ENCODE measurements at places on chromosomes 11 and 22. TPM values are rescaled to one million over a fixed set of nuclear protein-coding genes. Genes with fewer than 3 reads are reported as not detected.

DNA sequence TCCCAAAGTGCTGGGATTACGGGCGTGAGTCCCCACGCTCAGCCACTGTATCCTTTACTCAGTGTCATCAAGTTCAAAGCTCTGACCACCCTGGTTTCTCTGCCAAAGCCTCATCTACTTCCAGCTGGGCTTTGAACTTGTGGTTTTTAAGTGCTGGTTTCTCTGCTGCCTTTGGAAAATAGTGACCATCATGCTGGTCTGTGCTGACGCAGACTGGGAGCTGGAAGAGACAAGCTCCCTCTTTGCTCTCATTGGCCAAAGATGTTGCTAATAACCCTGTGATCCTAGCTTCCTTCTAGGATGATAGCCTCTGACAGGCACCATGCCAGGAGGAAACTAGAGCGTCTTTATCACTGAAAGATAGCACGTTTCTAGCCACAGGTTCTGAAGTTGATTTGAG, 62.4 kb downstream of the ALX4 start:
- H3K27me3 ChIP-seq = no peaks in the 10 kb centered on the region
- DNase-seq = no peak
- peaks cover 40% of the 10 kb centered on the region for H3K36me3 ChIP-seq
- H3K4me1 ChIP-seq = peaks cover 53% of the 10 kb centered on the region
- H3K27ac ChIP-seq = no peak overlapping the region

Gene AQP11
- total RNA-seq = not detected

Gene CALCB
- not detected for total RNA-seq

Gene MS4A6A
- total RNA-seq = not detected

Gene TRPM5
- total RNA-seq = not detected

GRCh38 chr11:457111-457760, 7.2 kb downstream of the PTDSS2 start:
- H3K27me3 ChIP-seq = no peaks in the 10 kb centered on the region
- no peaks in the 10 kb centered on the region for H3K4me1 ChIP-seq
- no peak overlapping the region for H3K27ac ChIP-seq
- DNase-seq = no peak
- H3K4me3 ChIP-seq = no peak overlapping the region

Gene OR9G1
- total RNA-seq = not detected

DNA sequence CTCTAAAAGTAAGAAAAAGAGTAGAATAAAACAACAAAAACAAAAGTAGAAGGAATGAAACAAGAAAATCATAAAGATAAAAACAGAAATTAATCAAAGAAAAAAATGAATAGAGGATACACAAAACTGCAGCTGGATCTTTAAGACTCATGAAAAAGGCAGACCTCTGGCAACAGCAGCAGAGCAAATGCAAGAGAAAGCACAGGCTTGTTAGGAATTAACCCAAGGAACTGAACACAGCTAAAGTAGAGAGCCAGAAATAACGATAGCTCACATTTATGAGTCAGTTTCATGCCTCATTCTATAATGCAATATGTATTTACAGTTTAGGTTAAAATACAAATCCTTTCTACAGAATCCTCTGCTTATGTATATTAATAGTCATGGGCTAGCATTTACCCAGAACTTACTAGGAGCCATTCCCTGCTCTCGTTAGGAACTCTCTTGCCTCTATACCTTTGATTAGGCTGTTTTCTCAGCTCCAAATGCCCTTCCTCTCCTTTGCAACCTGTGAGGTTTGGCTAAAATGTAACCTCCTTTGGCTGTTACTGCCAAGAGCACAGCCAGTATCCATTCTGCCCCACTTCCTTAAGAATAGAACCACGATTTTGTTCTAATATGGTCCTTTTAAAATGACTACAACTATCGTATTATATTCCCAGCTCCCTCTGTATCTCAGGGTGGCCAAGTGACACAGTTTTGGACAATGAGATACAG, 38.3 kb upstream of the NFAM1 start:
- DNase-seq = no peak
- no peak overlapping the region for H3K27ac ChIP-seq
- no peaks in the 10 kb centered on the region for H3K36me3 ChIP-seq
- no peak overlapping the region for H3K4me3 ChIP-seq
- peaks cover 9% of the 10 kb centered on the region for H3K27me3 ChIP-seq

GRCh38 chr11:76424379-76424778, 20.4 kb upstream of the EMSY start:
- no peaks in the 10 kb centered on the region for H3K27me3 ChIP-seq
- H3K4me3 ChIP-seq = no peak overlapping the region
- no peaks in the 10 kb centered on the region for H3K36me3 ChIP-seq
- H3K4me1 ChIP-seq = no peaks in the 10 kb centered on the region

Gene ELF5
- not detected for total RNA-seq

Gene MRGPRE
- not detected for total RNA-seq

Gene SPI1
- total RNA-seq = not detected

DNA sequence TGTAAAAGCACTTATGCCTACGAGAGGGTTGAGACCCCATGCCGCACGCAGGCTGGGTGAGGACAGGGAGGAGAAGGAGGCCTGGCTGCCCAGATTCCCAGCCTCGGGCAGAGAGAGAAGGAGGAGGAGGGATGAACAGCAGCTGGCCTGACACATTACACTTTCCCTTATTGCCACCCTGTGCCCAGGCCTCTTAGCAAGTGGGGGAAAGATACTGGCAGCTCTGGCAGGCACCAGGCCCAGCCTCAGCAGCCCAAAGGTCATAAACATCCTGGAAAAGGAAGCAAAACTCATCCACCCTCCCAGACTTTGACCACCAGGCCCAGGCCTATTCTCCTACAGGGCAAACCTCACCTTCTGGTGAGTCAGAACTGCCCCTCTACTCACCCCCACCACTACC, 4.7 kb downstream of the PLAAT3 start:
- no peaks in the 10 kb centered on the region for H3K36me3 ChIP-seq
- H3K4me3 ChIP-seq = no peak overlapping the region
- H3K27me3 ChIP-seq = no peaks in the 10 kb centered on the region
- H3K27ac ChIP-seq = peak overlapping the region; percentile 90
- DNase-seq = peak; percentile 53

DNA sequence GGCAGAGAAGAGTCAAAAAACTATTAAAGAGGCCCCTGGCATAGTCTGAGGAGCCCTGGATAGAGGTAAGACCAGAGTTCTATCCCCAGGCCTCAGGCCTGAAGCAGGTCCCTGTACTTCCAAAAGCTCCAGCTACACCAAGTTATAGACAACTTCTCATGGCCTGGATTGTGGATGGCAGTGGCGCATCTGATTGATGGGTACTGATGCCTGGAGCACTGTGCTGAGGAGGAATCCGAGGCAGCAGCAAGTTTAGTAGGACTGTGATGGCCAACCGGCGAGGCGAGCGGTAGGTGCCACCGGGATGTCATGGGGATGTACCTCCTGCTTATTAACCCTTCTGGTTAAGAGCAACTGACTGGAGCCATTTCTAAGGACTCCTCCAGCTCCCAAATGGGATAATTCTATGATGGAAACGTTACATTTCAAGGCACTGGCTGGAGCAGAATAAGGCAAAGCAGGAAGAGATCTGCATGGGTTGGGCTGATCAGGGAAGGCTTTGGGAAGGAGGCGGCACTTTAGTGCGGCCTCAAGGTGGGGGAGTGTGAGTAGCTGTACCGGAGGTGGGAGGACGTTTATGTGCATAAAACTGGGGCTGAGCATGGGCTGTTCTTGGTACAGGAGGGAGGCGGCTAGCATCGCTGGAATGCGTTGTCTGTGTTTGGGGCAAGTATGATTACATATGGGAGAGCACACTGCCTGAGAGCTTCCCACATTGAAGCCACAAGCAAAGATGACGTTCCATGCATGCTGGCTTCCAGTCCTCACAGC, 24.2 kb upstream of the JAM3 start:
- DNase-seq = no peak
- H3K27me3 ChIP-seq = no peaks in the 10 kb centered on the region
- H3K4me1 ChIP-seq = peaks cover 16% of the 10 kb centered on the region
- no peak overlapping the region for H3K27ac ChIP-seq
- no peak overlapping the region for H3K4me3 ChIP-seq

GRCh38 chr22:21866833-21867527, 465 bp downstream of the MAPK1 start:
- H3K36me3 ChIP-seq = peaks cover 11% of the 10 kb centered on the region
- peak; percentile 76 for DNase-seq
- peak overlapping the region; percentile 97 for H3K4me3 ChIP-seq
- no peaks in the 10 kb centered on the region for H3K27me3 ChIP-seq
- peaks cover 18% of the 10 kb centered on the region for H3K4me1 ChIP-seq
- peak overlapping the region; percentile 33 for H3K27ac ChIP-seq

GRCh38 chr11:70220136-70220535, 17.0 kb downstream of the FADD start:
- no peaks in the 10 kb centered on the region for H3K36me3 ChIP-seq
- H3K4me3 ChIP-seq = no peak overlapping the region
- no peaks in the 10 kb centered on the region for H3K4me1 ChIP-seq
- H3K27me3 ChIP-seq = peaks cover 6% of the 10 kb centered on the region
- H3K27ac ChIP-seq = no peak overlapping the region

DNA sequence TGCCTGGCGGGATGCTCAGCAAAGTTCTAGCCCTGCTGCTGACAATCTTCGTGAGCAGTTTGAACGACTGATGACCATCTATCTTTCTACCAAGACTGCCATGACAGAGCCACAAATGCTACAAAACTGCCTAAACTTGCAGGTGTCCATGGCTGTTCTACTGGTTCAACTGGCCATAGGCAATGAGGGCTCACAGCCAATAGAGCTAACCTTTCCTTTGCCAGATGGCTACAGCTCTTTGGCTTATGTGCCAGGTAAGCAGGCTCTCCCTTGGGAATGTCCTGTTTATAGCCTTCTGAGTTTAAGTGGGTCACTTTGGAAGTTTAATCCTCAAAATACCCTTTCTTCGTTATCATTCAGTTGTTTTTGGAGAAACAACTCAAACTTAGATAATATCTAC, 20.1 kb downstream of the UBE4A start:
- DNase-seq = no peak
- H3K4me3 ChIP-seq = no peak overlapping the region
- no peaks in the 10 kb centered on the region for H3K4me1 ChIP-seq
- no peaks in the 10 kb centered on the region for H3K27me3 ChIP-seq
- H3K27ac ChIP-seq = no peak overlapping the region

Data from SJSA1 (cell line).